ENCODE measurements at places on chromosomes 5 and 9. TPM values are rescaled to one million over a fixed set of nuclear protein-coding genes. Genes with fewer than 3 reads are reported as not detected.

DNA sequence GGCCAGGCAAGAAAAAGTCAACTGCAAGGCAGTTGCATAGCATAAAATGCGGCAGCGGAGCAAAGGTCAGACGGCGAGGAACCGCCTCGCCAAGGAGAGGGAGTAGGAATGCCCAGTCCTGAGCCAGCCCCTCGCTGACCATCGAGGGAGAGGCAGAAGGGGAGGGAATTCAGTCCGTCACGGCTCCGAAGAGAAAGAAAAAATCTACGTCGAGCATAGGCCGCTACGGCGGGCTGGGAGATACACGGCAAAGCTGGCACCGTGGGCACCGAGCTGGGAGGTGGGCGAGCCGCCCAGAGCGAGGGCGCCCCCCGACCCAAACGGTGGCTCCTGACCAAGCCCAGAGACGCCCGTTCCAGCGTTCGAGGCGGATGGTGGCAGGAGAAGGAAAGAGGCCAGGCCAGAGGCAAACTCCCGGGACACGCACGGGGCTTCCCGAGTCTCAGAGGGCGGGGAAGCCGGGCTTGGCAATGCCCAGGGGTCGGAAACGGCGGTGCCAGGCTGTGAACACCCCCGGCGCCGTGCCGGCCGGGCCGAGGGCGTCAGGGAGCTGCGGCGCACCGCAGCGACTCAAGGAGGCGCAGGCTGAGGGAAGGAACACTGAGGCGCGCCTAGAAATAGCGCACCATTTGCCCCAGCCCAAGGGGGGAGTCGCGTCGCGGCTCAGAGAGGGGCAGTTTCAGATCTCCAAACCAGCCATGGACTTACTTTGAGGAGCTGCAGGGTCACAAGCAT, 518 bp downstream of the SPRY4 start:
- peak overlapping the region; percentile 80 for H3K27ac ChIP-seq
- H3K4me1 ChIP-seq: peaks cover 62% of the 10 kb centered on the region
- no peaks in the 10 kb centered on the region for H3K36me3 ChIP-seq
- DNase-seq: peak; percentile 38
- peak overlapping the region; percentile 91 for H3K4me3 ChIP-seq

DNA sequence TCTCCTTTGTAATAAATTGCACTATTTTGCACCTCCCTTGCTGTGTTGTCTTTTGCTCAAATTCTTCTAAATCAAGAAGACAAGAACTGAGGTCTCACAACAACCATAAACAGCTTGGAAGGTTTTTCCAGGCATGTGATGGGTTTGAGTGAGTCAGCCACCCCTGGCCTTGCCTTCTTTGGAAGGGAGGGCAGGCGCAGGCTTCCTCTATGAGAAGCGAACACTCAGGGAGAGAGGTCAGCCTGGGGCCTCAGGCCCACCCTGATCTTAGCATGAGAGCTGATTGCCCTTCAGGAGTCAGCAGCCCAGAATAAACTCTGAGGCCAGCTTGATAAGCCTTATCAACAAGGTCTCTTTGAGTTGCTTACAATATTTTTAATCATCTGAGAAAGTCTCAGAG, 31.6 kb downstream of the S1PR3 start:
- H3K4me3 ChIP-seq: no peak overlapping the region
- peak; percentile 74 for DNase-seq
- peak overlapping the region; percentile 6 for H3K27ac ChIP-seq

GRCh38 chr5:100519075-100519474, 16.1 kb upstream of the FAM174A start:
- no peaks in the 10 kb centered on the region for H3K27me3 ChIP-seq
- no peak for DNase-seq
- no peak overlapping the region for H3K27ac ChIP-seq
- no peaks in the 10 kb centered on the region for H3K4me1 ChIP-seq
- no peaks in the 10 kb centered on the region for H3K36me3 ChIP-seq

DNA sequence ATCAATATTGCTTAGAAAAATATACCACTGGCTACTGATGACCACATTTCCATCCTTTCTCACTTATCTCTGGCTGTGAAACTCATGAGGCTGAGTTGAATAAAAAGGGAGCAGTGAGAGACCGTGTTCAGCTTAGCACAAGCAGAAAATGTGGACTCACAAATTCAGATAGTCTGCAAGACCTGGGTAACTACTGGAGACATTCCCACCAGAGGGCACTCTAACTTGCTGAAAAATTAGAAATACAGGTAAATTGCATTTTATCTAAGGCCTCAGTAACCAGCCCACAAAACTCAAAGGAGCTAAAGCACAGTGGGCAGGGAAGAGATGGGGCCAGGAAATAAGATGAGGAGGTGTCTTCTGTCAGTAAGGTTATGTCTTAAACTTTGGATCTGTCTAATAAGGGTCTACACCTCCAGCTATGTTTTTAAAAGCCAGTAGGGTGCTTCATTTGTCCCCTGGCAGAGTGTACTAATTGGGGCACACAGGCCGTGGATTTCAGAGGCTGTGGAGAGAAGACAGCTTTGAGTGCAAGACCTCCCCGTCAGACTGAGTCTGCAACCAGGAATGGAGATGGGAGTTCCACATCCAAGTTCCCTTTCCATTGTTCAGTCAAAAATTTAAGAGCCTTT, 8.7 kb upstream of the NDUFB6 start:
- no peaks in the 10 kb centered on the region for H3K36me3 ChIP-seq
- H3K4me3 ChIP-seq: no peak overlapping the region
- H3K4me1 ChIP-seq: peaks cover 6% of the 10 kb centered on the region
- H3K27me3 ChIP-seq: peaks cover 2% of the 10 kb centered on the region

GRCh38 chr9:132823370-132824145, 54.5 kb downstream of the AK8 start:
- no peak for DNase-seq
- no peaks in the 10 kb centered on the region for H3K36me3 ChIP-seq
- peaks cover 26% of the 10 kb centered on the region for H3K27me3 ChIP-seq
- no peaks in the 10 kb centered on the region for H3K4me1 ChIP-seq
- H3K27ac ChIP-seq: no peak overlapping the region

DNA sequence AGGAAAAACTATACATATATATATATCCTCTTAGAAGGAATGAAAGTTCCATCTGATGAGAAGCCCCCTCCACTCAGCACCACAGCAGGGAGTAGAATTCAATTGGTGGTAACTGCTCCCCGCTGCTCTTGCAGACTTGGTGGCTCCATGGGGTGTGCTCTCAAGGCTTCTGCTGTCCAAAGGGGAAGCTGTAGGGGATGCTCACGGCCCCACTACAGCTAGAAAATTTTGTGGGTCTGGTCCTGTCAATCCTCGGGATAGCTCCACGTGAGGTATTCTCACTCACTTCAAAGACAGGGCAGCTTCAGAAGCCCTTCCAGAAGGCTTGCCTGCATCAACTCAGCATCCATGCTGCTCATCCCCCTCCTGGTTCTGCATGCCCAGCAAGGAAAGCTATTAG, 247.2 kb downstream of the CETN3 start:
- DNase-seq: no peak
- no peaks in the 10 kb centered on the region for H3K36me3 ChIP-seq
- no peaks in the 10 kb centered on the region for H3K27me3 ChIP-seq
- no peaks in the 10 kb centered on the region for H3K4me1 ChIP-seq
- no peak overlapping the region for H3K27ac ChIP-seq
- no peak overlapping the region for H3K4me3 ChIP-seq

GRCh38 chr5:172600571-172600970, 40.5 kb upstream of the NEURL1B start:
- H3K4me1 ChIP-seq: peaks cover 5% of the 10 kb centered on the region
- DNase-seq: no peak
- H3K27me3 ChIP-seq: peaks cover 3% of the 10 kb centered on the region
- H3K36me3 ChIP-seq: no peaks in the 10 kb centered on the region
- no peak overlapping the region for H3K27ac ChIP-seq

DNA sequence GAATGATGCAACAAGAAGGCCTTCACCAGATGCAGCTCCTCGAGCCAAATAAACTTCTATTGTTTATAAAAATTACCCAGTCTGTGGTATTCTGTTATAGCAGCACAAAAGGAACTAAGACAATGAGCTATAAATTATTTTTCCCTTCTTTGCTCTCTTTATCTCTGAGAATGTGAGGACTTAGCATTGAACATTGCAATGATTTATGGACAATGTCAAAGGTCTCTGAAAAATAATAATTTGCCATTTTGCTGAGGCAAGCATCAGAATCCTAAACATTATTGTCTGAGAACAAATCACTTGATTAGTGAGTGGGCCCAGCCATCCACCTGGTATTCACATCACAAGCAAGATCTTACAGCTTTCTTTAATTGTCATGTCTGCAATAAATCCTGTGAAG, 95.4 kb upstream of the SSBP2 start:
- no peaks in the 10 kb centered on the region for H3K27me3 ChIP-seq
- no peak overlapping the region for H3K4me3 ChIP-seq
- no peaks in the 10 kb centered on the region for H3K36me3 ChIP-seq
- H3K27ac ChIP-seq: no peak overlapping the region
- DNase-seq: no peak

DAB2 gene
- total RNA-seq: 84.5 TPM

CLTA gene
- total RNA-seq: 424 TPM

PNPLA7 gene
- 2.9 TPM for total RNA-seq

CCL19 gene
- not detected for total RNA-seq

LCN9 gene
- 4.8 TPM for total RNA-seq

SLC23A1 gene
- not detected for total RNA-seq

Measured in astrocyte (in vitro differentiated cells and primary cell).